ENCODE measurements at places on chromosomes 1 and 21.

DNA sequence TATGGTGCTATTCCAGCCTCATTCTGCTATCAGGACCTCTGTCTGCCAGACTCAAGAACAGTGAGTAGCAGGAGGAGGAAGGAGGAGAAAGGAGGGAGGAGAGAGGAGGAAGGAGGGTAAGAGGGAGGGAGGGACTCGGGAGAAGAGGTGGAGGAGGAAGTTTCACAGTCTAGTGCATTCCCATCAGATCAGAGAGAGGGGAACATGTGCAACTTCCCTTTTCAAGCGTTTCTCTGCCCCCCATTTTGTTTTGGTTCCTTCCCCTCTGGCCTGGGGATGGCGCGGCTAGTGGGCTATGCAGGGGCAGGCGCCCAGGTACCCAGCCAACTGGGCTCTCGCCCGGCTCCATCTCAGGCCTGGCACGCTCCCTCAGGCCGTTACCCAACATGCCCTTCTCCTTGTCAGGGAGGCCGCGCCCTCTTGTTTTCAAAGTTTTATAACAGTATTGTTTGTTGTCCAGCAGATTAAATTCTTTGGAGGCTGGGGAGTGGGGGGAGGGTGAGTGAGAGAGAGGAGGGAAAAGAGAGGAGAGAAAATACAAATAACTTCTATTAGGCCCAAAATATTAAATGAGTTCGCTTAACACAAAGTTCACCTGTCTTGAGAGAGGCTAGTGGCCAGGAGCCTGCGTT is 56.0 kb downstream of the CD46 start:
- DNase-seq, result no peak

DNA sequence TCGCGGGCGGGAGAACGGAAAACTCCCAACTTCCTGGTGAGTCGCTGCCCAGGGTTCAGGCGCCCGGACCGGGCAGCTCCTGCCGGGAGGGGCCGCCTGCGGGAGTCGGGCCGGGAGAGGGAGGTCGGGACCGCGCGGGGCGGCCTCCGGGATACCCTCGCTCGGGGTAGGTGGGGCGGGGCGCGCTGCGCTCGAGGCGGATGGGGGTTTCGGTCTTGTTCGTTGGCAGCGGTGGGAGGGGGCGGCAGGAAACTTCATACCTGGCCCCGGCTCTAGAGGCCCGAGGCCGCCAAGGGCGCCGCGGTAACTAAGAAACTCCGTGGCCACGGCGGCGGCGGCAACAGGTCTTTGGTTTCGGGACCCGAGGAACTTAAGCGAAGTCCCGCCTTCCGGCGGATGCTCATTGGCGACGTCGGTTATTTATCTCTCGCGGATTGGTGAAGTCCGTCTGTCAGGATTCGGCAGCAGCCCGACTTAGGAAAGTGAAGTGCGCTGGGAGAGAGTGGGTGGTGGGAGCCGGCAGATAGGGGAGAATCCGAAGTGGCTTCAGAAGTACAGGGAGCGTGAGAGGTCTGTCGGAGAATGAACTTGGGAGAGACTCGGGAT is 546 bp downstream of the NEK7 start:
- DNase-seq, result peak; percentile 49

DNA sequence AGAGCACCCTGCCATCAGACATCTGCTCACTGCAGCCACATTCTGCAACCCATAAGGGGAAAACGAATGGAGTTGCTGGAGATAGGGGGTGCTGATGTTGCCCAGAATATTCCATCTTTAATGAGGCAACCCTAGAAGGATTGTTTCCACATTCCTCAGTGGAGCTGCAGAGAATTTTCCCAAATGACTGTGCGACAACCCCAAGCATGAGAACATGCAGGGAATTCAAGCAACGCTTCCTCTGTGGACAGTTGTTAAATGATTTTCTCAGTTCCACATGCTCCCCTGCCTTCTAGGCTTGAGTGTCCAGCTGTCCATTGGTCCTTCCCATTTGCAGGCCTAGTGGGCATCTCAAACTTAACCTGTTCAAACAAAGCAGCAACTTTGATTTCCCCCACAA is 20.5 kb upstream of the UBL4B start:
- no peak for DNase-seq

DNA sequence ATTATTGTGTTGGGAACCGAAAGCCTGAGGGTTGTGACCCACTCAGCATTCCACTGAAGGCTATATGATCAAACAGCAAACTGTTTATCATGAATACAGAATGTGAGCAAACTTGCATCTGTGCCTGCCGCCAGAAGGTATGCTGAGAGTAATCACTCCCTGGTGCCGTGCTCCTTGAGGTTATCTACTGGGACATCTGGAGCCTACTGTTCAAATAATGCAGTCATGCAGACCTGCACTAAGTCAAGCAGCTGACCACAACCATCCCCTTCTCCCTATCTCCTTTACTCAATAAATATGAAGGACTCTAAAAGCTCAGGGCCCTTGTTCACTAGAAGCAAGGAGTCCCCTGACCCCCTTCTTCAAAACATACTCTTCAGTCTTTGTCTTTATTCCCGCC is 13.5 kb downstream of the GSTM5 start:
- no peak for DNase-seq

DNA sequence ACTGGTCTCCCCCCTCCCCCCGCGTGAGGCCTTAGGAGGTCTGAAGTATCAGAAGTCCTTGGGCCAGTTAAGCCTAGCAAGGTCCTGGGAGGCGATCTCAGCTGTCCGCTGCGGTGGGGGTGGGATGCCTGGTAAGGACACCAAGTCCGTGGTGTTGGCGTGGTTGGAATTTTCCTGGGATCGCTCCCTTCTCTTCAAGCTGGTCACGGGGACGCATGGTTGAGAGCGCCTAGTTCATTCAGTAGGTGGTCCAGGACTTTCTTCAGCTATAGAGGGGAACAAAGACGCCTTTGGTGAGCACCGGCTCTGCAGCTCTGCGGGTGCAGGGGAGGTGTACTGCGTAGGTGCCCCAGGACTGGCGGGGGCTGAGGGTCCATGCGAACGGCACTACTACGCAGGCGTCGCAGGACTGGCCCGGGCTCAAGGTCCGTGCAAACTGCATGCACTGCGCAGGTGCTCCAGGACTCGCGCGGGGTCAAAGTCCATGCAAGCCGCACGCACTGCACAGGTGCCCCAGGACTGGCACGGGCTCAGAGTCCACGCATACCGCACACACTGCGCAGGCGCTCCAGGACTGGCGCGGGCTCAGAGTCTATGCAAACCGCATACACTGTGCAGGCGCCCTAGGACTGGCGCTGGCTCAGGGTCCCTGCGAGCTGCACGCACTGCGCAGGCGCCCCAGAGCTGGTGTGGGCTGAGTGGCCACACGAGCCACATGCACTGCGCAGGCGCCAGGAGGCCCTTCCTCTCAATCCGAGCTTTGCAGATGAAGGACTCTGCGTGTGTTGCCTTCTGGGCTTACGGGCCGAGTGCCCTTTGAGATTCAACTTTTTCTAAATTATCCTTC is 36.6 kb upstream of the HMGN1 start:
- DNase-seq, result no peak

Measured in stimulated activated CD8-positive, alpha-beta memory T cell treated with anti-CD3 and anti-CD28 coated beads, Interleukin-4, amount 100 ng/mL, for 4 hours (primary cell).